ENCODE measurements at places on chromosomes 5 and 9. TPM values are rescaled to one million over a fixed set of nuclear protein-coding genes. Genes with fewer than 3 reads are reported as not detected.

TNFSF8 gene
- not detected for total RNA-seq

NAIP gene
- 1.9 TPM for total RNA-seq

CXCL14 gene
- not detected for total RNA-seq

OGN gene
- not detected for total RNA-seq

SLC36A2 gene
- not detected for total RNA-seq

FLT4 gene
- total RNA-seq, result 24.6 TPM

CRHBP gene
- not detected for total RNA-seq

RASGRF2 gene
- 1.1 TPM for total RNA-seq

NME5 gene
- 0.29 TPM for total RNA-seq

NDFIP1 gene
- total RNA-seq, result 31.8 TPM

LECT2 gene
- not detected for total RNA-seq

CDK5RAP2 gene
- total RNA-seq, result 34.0 TPM

RNF180 gene
- total RNA-seq, result 2.4 TPM

SIL1 gene
- total RNA-seq, result 28.7 TPM

ADAMTSL1 gene
- total RNA-seq, result 16.6 TPM

SLC36A3 gene
- not detected for total RNA-seq

GRXCR2 gene
- not detected for total RNA-seq

GFI1B gene
- total RNA-seq, result not detected

NMRK1 gene
- 10.1 TPM for total RNA-seq

CCDC152 gene
- 7.2 TPM for total RNA-seq

ISL1 gene
- total RNA-seq, result 2.7 TPM

HTR1A gene
- not detected for total RNA-seq

CD74 gene
- not detected for total RNA-seq

PCDHGA8 gene
- total RNA-seq, result 0.06 TPM

CYLC2 gene
- total RNA-seq, result not detected

F12 gene
- total RNA-seq, result 9.6 TPM

INSL6 gene
- total RNA-seq, result not detected

Data from Daoy (cell line).